ENCODE measurements at places on chromosomes 2 and 18.

DNA sequence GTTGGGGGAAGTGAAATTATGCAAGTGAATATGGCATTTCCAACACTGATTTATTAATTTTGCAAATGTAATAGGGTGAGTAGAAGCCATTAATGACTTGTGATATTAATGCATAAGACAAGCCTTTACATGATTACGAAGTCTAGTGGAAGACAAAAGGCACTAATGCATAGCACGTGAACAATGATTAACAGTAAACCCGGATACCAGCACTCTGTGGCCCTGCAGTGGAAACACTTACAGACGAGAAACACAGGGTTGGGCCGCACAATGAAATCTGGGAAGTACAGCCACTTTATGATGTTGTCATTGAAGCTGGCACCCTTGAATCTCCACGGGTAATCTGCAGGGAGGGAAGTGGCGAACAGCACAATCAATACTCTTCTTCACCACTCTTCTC is 233.4 kb downstream of the NAPG start:
- DNase-seq = no peak

DNA sequence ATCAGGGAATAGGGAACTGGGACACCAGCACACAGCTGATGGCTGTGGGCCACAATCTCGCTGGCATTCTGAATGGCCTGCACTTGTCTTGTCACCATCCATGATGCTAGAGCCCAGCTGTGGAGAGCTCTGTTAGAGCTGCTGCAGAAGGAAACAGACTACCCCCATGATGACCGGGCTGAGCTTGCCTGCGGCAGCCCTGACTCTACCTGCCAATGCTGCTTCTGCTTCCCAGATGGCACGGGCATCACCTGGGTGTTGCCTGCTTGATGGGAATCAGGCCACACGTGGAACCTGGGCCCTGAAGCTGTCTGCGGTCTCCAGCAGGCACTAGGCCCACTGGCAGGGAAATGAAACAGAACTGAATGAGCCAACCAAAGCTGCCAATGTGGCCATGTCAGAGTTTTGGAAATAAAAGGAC is 11.2 kb upstream of the DAW1 start:
- no peak for DNase-seq

- DNase-seq = no peak
Observed at GRCh38 chr2:240374085-240374907, 61.2 kb upstream of the GPC1 start.

DNA sequence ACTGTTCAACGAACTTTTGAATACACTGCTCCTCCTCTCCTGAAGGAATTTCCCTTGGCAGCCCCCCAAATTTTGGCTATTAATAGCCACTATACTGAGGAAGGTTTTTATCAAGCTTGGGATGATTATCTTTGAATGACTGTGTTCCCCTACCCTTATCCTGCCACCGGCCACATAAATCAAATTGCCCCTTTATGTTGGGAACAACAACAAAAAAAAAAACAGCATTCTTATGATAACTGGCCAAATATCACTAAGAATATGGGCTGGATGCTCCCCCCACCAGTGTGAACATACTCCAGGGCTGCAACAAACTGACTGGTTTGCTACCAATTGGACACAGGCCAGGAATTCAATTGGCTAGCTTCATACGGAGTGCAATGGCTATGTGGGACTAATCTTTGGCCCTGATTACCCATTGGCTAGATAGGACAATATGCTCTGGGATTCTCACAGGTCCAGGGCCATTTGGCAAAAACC is 20.6 kb downstream of the DUSP11 start:
- no peak for DNase-seq

DNA sequence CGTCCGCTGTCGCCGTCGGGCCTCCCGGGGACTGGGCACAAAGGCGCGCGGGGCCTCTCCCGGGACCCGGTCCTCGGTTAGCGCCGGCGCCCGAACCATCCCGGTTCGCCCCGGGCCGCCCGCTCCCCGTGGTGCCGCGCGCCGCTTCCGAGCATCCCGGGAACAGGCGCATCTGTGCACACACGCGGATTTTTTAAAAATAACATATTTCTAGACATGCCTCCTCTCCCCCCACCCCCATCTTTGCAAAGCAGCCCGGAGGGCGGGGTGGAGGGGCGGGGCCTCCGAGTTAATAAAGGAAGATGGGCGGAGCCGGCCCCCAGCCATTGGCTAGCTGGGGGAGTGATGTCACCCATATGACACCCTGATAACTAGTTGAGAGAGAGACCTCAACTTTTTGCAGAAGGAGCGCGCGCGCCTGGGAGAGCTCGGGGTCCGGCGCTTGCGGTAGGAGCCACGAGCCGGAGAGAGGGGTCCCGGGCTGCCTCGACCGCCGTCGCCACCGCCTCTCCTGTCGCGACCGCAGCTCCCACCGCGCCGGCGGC is at the start of gene SOX11:
TSS of gene SOX11 (plus strand) at position 400 of the 545 bp plus-strand sequence. CDS start 338 bp downstream, outside the sequence.
- peak; percentile 18 for DNase-seq

DNA sequence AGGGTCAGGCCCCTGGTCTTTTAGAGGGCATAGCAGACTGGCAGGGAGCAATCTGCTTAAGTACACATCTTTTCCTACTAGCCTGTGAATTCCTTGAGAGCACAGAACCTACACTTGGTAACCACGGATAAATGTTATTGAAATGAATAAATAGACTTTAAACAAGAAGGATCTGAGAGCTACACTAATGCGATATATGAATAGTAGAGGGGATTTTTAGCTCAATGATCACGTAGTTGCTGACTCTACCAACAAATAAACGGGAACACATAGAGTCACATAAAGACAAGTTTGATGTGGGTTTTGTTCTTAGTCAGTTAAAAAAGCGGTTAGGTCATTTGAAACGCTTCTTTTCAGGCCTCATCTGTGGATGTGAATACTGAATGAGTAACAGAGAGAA is 290.3 kb upstream of the CCDC68 start:
- DNase-seq = peak; percentile 27

- DNase-seq = no peak
Observed at GRCh38 chr2:70283500-70284191, 9.9 kb downstream of the SNRPG start.

DNA sequence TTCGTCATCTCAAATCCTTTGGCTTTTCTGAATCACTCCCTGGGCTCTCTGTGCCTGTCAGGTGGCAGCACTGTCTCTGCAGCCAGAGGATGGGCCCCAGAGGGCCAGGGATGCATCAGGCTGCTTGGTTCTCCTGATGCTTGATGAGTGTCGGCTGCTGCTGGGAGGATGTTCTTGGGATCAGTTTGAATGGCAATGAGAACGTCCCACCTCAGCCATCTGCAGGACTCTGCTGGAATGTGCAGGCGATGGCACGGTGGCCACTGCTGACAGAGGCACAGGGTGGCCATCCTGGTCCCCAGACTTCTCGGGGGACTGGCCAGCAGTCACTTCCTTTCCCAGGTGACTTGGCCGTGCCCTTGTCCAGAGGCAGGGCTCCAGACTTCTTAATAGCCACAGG is 146.0 kb downstream of the FAM210A start:
- no peak for DNase-seq

DNA sequence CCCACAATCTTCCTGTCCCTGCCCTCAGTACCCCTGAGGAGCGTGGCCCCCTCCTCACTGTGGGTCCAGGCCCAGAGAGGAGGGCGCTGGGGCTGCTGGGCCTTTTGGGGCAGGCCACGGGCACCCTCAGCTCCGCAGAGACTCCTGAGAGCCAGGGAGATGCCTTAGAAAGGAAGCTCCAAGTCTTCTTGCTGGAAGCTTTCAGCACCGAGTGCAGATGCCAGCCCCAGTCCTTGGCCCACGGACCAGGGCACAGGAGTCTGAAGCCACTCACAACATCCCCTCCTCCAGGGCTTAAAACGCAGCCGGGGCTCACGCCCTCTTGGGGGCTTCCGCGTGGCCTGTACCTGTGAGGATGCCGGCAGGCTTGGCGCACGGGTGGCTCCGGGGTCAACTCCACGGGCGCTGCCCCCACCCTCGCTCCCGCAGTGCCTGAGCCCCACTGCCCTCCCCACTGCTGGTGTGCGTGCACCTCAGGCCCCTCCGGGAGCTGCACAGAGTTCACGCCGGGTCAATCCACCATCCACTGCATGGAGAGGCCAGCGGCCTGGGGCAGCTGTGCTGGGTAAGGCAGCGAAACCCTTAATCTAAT is 72.1 kb upstream of the CTDP1 start:
- DNase-seq = no peak

GRCh38 chr2:154686162-154686561 is 12.3 kb upstream of the KCNJ3 start:
- no peak for DNase-seq

DNA sequence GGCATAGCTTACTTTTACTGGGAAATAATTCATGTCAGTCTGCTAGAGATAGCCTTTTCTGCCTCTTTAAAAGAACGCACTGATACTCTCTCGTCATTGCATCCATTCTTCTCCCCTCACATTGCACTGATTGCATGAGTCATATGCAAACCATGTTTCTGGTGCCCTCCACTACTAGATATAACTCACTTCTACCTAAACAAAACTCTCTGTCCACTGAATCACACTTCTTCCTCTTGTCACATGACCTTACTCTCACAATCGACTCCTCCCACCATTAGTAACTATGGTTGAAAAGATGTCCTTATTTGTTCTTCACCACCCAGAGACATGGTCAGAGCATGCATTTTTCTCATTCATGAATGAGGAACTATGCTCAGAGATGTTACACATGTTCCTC is 158.0 kb downstream of the CSRNP3 start:
- DNase-seq = no peak
